ENCODE measurements at places on chromosomes 11 and 22.

- DNase-seq: no peak
Measured at GRCh38 chr22:26481694-26482093, 1.9 kb downstream of the HPS4 start.

- DNase-seq: no peak
Measured at GRCh38 chr22:29163808-29164207, 41.9 kb upstream of the EMID1 start.

DNA sequence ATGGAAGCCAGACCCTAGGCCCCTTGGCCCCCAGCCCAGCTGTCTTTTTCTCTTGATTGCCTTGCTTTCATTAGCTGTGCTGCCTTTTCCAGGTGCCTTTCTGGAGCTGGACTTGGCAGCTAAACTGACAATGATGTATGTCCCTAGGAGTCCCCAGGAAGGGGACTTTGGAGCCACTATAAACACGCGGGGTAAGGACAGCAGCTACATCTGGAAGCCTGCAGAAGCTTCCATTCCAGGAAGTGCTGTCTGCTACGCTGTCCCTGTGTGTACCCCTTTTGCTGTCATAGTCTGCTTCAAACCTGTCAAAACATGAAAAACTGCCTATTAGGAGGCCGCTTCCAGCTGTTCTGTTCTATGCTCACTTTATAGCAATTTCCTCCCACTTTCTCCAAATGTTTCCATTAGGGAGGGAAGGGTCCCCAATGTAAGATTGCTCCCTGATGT lies 153.3 kb upstream of the RAG2 start:
- no peak for DNase-seq

GRCh38 chr22:42661985-42662831 lies 13.0 kb upstream of the CYB5R3 start:
- DNase-seq: peak; percentile 79

GRCh38 chr11:9169595-9170295 lies 78.3 kb upstream of the SCUBE2 start:
- DNase-seq: no peak

- no peak for DNase-seq
Measured at GRCh38 chr11:128187835-128188234, 399.5 kb downstream of the ETS1 start.

DNA sequence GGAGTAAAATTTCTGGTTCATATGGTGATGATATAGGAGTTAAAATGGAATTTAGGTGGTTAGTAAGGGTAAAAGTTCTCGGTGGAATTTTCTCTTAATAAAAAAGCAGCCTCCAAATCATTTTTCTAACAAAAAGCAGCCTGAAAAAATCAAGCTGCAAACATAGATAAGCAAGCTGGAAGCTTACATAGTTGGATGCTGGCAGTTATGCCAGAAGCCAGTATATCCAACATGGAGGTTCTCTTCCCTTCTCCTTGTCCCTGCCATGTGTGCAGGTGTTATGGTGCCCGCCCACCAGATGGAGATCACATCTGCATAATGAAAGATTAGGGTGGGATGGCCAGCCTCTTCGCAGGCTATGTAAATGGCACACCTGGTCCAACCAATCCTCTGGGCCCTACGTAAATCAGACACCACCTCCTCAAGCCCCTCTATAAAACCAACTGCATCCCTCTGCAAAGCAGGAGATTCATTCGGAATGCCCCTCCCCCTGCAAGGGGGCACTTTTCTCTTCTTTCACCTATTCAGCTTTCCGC lies 22.4 kb downstream of the PIWIL3 start:
- no peak for DNase-seq

GRCh38 chr11:134261626-134262488 lies 8.5 kb downstream of the ACAD8 start:
- no peak for DNase-seq

DNA sequence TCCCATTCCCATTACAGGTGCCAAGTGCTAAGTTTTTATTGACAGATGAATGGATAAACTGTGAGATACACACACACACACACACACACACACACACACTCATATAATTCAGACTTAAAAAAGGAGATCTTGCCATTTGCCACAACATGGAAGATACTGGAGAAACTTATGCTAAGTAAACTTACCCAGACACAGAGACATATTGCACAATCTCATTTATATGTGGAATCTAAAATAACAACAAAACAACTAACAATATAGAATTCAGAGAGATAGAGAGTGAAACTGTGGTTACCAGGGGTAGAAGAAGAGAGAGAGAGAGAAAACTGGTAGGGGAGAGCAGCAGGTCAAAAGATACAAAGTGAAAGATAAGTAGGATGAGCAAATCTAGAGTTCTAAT lies 1.4 kb downstream of the MS4A6E start:
- DNase-seq: no peak

DNA sequence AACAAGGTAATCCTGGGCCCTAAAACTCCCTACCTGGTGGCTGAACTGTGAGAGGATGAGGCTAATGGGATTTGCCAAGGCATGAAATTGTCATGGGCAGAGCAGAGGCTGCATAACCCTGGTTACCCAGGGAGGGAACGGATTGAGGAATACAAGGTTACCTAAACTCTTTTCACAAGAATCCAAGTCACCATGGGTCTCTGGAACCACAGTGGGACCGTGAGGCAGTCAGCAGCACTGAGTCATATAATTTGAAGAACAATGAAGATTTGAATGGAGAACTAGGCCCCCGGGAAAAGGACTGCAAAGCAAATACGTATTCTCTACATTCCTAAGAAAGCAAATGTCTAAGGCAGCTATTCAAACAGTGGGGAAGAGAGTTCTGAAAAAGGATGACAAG lies 19.8 kb downstream of the CAT start:
- peak; percentile 26 for DNase-seq

GRCh38 chr11:73659961-73660360 lies 13.6 kb downstream of the PLEKHB1 start:
- DNase-seq: no peak

- DNase-seq: no peak
Measured at GRCh38 chr11:73342633-73343032, 33.6 kb upstream of the RELT start.

GRCh38 chr11:93783765-93784144 lies 327 bp upstream of the MED17 start:
- DNase-seq: peak; percentile 37

All from SJSA1 (cell line).